ENCODE measurements at places on chromosomes 6 and 20. TPM values are rescaled to one million over a fixed set of nuclear protein-coding genes. Genes with fewer than 3 reads are reported as not detected.

CRIP3 gene
- 25.8 TPM for total RNA-seq

EYA2 gene
- total RNA-seq: 1.8 TPM

HUS1B gene
- 2.9 TPM for total RNA-seq

LGSN gene
- not detected for total RNA-seq

- DNase-seq: peak; percentile 76
Observed at GRCh38 chr6:37696841-37697662, 631 bp downstream of the MDGA1 start.

DNA sequence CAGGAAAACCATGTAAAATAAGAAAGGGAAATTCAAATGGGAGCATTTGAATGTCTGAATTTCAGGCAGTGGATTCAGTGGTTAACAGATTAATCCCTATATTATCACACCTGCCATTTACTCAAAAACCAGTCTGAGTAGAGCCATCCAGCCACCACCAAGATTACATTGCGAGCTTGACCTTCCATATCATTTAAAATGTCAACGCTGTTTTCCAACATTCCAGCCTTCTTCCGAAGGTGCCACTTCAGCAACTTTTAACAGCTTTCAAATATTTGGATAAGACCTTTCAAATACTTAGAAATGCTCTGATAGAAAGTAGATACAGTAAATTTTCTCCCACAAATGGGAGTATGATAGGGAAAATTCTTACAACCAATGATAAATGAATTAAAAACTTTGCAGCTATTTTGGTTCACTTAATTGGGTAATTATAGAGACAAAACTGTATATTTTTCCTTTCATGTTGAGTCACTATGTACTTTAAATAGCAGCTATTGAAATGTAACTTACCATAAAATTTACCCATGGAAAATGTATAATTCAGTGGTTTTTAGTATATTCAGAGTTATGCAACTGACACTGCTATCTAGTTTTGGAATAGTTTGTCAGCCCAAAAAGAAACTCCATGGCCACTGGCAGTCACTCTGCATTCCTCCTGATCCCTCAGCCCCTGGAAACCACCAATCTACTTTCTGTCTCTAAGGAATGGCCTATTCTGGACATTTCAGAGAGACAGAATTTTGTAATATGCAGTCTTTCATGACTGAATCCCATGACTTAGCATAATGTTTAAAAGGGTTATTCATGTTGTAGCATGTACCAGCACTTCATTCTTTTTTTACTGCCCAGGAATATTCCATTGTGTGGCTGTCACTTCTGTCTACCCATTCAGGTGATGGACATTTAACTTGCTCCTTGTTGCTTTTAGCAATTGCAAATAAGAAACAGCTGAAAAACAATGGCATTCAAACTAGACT is 21.5 kb downstream of the EZR start:
- no peak for DNase-seq

DNA sequence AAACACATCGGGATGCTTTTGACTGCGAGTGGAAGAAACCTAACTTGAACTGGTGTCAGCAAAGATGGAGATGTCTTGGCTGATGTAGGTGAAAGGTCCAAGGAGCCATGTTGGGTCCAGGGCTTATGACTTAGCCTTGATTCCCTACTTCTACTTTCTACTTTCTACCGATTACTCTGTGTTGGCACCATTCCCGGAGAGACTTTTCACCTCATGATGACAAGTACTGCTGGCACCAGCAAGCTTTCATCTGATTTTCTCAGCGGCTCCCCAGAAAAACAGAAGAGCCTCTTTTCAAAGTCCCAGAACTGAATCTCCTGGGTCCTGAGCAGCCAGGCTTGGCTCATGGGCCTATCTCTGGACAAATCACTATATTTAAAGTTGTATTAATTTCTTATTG is 4.9 kb upstream of the EDN3 start:
- DNase-seq: no peak

DNA sequence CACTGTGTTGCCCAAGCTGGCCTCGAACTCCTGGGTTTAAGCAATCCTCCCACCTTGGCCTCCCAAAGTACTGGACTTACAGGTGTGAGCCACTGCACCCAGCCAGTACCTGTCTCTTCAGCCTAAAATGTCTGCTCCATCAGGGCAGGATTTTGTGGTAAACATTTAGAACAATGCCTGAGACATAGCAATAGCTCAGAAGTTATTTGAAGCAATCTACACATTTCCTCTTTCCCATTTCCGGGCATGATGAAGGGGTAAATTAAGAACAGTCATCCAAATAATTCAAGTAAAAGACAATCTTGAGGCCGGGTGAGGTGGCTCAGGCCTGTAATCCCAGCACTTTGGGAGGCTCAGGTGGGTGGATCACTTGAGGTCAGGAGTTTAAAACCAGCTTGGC is 69.0 kb upstream of the ZNF217 start:
- DNase-seq: no peak

DNA sequence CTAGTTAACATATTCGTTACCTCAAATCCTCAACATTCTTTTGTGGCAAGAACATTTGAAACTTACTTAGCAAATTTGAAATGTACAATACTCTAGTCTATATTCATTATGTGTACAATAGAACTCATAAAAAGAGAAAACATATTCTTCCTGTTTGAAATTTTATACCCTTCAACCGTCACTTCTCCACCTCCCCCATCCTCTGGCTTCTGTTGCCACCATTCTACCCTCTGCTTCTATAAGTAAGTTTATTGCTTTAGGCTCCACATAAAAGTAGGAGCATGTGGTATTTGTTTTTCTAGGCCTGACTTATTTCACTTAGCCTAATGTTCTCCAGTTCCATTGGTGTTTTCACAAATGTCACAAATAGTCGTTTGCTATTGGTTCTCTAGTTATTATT is 205.3 kb downstream of the TENT5A start:
- DNase-seq: no peak

DNA sequence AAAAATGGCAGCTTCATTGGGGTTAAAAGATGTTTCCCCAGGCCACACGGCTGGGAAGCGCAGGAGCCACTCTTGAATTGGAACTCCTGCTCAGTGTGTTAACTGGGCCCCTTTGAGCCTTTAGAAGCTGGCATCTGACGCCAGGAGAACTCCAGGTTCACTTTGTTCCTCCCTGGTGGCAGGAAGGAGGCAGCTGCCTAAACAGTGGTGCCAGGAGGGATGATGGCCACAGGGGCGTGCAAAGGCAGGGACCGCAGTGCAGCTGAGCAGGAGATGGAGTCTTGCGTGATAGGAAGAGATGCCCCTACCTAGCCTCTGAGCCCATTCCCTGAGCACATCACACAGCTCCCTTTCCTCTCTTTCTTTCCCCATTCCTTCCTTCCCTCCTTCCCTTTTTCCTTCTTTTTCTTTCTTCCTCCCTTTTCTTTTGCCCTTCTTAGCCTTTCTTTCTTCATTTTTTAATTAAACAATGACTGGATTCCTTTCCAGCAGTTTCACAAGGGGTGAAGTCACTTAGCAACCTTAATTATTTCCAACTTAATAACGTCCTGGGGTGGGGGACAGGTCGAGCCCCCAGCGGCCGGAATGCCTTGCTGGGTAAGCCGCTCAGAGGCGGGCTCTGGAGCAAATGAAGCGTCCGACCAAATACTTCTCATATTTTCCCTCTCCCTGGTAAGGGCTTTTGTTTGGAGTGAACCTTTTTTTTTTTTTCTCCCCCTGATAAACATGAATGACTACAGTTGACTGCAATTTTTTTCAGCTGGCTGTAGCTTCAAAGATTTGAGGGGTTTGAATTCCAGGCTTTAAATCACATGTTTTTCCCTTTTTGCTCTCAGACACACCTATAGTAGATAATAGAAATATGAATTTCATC is 20.8 kb upstream of the BMP7 start:
- DNase-seq: no peak

DNA sequence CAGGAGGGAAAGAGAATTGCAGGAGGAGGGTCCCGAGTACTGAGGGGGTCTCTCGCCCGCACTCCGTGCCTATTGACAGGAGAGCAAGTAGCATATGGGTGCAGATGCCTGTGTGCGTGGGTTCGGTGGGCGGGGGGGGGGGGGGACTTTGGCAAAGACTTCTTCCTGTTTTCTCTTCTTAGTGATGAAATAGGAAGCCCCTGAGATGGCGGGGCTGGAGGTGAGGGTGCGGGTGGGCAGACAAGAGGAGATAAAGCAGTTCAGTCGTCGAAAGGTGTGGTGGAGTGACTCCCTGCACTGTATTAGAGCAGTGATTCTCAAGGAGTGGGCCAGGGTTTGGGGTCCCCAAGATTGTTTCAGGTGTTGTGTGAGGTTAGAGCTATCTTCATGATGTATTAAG is 3.7 kb downstream of the NAA20 start:
- no peak for DNase-seq

DNA sequence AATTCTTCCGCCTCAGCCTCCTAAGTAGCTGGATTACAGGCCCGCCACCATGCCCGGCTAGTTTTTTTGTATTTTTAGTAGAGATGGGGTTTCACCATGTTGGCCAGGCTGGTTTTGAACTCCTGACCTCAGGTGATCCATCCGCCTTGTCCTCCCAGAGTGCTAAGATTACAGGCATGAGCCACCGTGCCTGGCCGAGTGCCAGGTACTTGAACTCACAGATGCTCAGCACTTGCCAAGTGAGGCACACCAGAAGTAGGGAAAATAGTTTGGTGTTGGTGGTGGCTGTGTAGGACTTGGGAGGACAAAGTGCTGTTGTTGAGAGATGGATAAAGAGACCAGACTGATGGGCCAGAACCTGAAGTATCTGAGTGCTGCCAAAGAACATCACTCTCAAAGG is 40.0 kb upstream of the MBOAT1 start:
- DNase-seq: no peak
